ENCODE measurements at places on chromosomes 6 and 20.

DNA sequence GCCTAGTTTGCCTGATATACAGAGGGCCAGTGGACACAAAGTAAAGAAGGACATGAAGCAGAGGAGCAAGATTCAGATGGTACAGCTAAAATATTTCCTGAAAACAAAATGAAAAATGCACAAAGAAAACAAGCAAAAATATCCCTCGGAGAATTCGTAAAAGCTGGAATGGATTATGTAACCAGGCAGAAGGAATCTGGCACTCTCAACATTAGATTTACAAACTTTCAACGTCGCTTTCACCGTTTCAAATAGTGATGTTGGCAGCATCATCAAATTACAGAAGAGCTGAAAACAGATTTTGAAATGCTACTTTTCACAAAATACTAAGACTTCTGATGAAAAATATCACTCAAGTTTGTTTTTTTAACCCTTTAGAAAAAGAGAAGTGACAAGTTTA is 11.7 kb downstream of the SMLR1 start:
- no peak for DNase-seq

DNA sequence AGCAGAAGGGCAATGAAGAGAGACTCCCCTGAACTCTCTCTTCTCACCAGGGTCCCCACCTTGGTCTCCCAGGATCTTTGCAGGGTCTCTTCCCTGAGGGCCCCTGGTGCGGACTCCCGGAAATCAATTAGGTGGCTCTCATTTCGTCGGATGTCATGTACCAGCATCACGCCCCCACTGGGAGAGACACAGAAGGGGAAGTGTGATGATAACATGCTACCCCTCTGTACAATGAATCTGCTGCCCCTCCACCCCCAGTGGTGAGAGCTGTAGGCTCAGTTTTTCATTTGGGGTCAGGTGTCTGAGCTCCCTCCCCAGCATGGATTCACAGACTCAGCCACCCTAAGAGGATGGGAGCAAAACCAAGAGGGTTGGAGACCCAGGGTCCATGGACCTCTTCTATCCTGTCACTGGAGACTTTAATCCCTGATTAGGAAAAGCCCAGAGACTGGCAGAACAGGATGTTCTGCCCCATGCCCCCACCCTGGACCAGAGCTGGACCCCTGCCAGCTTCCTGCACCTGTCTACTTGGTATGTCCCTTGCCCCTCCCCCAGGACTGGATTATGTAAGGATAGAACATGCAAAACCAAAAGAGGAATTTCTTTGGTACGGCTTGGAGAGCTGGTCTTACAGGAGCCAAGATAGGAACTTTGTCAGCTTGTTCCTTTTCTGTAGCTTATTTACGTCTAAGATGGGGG is 11.1 kb downstream of the GGT7 start:
- no peak for DNase-seq

- no peak for DNase-seq
These were observed 16.8 kb downstream of the DAAM2 start for GRCh38 chr6:39808964-39809363.

DNA sequence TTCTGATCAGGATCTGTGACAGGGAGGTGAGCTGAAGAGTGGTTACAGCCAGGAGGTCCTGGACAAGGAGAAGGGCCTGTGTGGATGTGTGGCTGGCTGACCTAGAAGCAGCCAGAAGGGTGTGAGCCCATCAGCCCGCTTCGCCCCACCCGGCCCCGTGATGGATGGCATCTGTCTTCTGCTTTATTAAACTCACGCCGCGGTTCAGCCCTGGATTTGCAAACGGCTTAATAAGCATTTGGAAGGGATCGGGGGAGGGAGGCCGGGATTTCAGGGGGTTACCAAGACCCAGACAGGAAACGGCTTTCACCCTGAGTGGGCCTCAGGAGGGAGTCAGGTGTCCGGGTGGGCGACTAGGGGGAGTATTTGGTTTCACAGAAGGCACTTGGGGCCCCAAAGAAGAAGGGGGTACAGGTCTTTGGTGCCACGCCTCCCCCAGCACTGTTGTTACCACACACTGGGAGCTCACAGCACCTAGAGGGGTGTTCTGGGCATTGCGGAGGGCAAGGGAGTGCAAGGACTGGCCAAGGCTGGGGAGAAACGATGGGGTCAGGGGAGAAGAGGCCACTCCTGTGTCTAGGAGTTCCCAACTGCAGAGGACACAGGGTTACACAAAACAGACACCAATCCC is 53.8 kb upstream of the FOXP4 start:
- DNase-seq = no peak

DNA sequence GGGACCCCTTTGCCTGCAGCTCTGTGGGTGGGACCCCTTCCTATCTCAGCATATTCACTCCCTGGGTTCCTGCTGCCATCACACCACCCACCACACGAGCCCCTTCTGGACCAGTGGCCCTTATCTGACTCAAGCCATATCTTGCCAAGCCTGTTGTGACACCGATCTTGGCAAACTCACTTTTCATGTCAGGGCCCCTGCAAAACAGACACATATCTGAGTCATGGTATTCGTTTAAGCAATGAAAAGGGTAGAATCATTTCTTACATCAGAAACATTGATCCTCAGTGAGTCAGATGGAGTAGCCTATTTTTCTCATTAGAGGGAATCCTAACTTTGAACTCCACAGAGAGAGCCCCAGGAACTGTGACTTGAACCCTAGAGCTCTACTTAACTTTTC is 10.6 kb downstream of the RAET1E start:
- DNase-seq = no peak

DNA sequence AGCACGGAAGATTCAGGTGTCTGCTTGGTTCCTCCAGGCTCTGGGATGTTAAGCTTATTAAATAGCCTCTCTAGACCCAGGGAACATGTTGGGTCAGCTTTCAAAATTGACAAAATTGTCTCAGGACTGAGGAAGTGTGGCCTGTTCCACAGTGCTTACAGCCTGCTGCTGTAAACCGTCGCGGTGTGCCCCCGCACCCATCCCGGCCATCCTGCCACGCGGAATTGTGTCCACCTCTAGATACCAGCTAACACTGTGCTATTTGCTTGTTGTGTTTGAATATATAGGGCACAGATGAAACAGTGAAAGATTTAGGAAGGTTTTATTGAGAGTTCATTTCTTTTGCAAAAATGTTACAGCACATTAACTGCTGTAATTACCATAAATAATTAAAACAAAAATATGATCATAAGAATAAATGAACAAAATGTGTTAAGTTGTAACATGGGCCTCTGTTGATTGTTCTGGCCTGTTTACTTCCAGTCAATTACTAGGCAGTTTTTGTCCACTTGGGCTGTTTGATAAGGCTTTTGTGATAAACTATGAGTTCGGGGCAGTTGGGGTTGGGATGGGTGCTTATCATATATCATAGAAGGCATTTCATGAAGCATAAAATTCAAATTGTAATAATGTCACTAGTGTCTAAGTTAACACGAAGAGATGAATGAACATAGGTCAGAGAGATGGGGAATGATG is 77.4 kb downstream of the ARID1B start:
- DNase-seq = no peak

GRCh38 chr6:48280035-48280620 is 169.1 kb upstream of the PTCHD4 start:
- DNase-seq = no peak

DNA sequence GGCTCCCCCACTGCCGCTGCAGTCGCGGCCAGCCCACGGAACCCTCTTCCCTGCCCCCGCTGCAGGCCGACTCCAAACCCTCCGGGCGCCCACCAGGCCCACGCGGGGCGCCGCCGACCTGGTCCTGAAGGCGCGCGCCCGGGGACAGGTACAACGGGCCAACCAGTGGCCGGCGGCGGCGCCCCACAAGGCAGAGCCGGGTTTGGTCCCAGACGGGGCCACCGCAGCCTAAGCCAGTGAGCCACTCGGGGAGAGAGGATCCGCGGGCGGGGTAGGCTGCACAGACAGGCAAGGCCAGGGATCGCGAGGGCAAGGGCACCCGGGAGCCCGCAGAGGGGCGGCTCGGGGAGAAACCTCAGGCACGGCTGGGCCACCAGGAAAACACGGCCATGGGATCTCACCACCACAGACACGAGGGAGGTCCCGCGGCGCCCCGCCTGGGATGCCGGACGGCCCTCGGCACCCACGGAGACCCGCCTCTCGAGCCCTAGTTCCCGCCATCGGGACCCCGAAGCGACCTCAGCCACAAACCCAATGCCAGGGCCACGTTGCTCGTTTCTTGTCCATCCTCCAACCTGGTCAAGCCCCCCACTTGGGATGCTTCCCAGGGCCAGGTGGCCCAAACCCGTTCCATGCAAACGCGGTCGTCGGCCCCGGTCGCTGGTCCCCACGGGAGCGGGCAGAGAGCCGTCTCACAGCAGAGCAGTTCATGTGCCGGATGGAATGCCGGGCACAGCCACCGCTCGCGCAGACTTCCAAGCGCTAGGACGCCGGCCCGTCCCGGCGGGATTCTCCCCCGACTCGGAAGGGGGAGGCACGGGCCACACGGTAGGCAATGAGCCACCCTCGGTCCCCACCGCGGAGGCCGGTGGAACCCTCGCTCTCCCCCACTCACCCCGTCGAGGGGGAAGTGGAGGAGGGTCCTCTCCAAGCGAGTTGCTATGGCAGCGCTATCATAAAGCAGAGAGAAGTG is 1956.6 kb upstream of the DEFB115 start:
- DNase-seq = no peak
